ENCODE measurements at places on chromosomes 3 and 15.

DNA sequence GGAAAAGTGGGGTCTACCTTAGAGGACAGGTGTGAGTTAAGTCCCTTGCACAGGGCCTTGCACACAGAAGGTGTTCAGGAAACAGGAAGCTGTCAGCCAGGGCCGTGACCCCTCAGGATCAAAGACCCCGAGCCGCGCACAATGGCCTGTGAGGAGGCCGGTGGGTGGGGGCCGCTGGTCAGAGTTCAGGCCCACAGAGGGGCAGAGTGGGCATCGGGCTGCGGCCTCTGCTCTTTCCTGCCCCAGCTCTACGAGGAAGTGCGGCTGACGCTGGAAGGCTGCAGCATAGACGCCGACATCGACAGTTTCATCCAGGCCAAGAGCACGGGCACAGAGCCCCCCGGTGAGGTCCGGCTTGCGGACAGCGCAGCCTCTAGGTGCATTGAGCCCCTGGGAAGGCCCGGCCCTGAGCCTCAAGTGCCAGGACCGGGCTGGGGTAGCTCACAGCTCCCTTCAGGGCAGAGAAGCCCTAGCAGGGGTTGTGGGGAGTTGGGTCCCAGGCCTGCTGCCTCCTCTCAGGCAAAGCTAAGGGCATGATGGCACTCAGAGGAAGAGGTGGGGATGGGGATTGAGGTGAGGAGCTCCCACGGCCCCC lies 37.2 kb downstream of the PSTPIP1 start:
- DNase-seq = no peak

DNA sequence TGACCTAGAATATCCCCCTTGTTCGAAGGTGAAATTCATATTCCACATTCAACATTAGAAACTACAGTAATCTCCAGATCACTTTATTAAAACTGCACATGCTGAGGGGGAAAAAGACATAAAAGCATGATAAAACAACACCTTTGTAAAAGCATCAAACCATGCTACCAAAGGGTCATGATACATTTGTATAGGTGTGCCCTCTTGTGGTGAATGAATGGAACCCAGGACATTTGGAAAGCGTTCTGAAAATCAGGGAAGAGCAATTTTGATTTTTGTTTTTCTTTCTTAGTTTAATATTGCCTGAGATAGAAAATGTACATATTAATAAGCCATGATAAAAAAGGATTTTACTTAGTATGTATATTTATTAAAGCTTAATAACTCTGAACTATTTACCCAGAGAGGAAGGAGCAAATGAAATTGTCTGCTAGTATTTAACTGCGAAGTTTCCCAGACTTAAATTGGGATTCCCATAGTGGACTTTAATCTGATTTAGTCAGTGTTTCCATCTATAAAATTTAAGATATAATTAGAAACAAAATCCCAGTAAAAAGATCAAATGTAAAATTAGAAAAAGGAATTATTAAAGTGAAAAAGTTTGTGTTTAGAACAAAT lies 105.8 kb upstream of the ARL6 start:
- no peak for DNase-seq

DNA sequence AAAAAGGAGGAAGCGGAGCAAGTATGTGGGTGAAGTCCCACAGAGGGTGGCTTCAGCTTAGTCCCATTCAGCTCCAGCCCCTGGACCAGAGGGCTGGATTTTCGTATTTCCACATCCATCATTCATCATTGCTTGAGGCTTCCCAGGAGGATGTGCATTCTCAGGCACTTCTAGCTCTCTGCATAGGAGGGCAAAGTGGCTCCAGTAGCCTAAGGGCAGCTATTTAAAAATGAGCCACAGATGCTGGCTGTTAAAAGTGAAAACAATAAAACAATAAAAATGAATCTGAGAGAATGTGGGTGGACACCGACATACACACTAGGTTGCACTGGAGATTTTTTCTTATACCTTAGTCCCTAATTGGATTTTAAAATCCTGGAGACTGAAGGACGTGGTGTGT lies 629.2 kb upstream of the ZNF385D start:
- DNase-seq = no peak

GRCh38 chr3:32009101-32009500 lies 27.6 kb downstream of the ZNF860 start:
- no peak for DNase-seq

DNA sequence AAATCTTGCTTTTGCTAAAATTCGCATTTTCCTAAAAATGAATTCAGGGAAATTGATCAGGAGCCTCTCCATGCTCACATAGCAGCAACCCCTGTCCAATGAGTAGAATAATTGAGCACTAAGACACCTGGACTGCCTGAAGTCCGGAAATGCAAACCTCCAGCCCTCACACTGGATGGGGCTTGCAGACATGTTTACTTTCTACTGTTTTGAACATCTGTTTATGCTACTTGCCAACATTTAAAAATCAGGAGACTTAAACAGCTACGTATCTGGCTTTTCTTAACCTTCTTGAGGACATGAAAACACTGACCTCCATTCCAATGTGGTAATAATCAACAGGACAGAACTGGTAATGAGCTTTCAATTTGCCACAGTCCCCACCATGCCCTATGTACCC lies 184.4 kb downstream of the SHOX2 start:
- DNase-seq = no peak

GRCh38 chr3:172449466-172450149 lies 1.4 kb upstream of the GHSR start:
- DNase-seq = no peak

- DNase-seq = no peak
These were observed 169.3 kb upstream of the STAC start for GRCh38 chr3:36210840-36211651.

GRCh38 chr3:149588909-149589308 lies 68.9 kb downstream of the WWTR1 start:
- no peak for DNase-seq

- no peak for DNase-seq
These were observed 5.4 kb downstream of the PGPEP1L start for GRCh38 chr15:99002226-99002625.

DNA sequence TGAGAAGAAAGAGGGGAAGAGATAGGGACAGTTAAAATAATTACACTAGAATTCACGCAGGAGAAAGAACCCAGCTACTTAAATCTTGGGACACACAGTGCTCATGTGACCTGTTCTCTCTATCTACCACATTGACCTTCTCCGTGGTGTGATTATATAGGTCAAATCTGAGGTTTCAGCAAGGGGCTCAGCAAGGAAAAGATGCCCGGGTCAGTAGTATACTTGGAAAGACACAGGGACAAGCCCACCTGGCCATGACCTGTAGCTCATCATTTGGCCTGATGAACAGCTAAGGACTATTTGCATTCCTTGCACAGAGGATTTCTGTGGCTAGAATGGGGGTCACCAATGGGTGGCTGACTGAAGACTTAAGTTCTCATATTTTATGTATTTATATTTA lies 71.9 kb downstream of the SSR3 start:
- no peak for DNase-seq

- no peak for DNase-seq
These were observed 52.4 kb downstream of the IL1RAP start for GRCh38 chr3:190566043-190566933.

DNA sequence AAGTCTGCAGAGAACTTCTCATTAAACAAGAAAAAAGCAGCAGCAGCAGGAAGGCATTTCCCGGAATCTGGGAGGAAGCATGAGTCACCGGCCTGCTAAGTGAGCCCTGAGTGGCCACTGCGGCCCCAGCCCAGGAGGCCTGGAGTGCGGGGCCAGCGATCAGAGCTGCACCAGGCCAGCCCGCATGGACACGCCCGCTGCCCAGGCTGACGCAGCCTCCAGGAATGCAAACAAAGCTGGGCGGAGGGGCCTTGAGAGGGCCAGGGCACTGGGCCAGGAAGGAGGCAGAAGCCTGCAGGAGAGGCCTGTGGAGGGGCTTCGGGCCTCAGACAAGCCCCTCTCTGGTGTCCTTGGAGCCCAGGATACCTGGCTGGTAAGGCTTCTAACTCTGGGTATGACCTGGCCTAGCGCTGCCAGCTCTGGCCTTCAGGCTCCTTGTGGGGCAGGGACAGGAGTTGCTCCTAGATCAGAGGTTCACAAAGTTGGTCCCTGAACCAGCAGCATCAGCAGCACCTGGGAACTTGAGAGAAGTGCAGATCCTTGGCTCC lies 101.2 kb downstream of the SMAD6 start:
- DNase-seq = no peak

- no peak for DNase-seq
These were observed 33.3 kb downstream of the AMOTL2 start for GRCh38 chr3:134340982-134341365.

DNA sequence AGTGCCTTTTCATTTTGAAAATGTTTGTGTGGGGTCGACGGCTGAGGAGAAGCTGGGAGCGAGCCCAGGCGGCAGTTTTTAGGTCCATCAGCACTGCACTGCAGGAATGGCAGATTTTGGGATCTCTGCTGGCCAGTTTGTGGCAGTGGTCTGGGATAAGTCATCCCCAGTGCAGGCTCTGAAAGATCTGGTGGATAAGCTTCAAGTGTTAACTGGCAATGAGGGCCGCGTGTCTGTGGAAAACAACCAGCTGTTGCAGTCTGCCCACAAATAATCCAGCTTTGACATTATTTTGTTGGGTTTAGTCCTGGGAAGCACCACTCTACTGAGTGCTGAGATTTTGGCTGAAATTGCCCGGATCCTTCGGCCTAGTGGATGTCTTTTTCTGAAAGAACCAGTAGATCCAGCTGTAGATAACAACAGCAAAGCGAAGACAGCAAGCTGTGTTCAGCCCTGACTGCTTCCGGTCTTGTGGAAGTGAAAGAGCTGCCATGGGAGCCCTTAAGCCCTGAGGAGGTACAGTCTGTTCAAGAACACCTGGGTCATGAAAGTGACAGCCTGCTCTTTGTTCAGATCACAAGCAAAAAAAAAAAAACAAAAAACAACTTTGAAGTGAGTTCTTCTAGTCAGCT lies 13.1 kb upstream of the ANP32A start:
- no peak for DNase-seq

DNA sequence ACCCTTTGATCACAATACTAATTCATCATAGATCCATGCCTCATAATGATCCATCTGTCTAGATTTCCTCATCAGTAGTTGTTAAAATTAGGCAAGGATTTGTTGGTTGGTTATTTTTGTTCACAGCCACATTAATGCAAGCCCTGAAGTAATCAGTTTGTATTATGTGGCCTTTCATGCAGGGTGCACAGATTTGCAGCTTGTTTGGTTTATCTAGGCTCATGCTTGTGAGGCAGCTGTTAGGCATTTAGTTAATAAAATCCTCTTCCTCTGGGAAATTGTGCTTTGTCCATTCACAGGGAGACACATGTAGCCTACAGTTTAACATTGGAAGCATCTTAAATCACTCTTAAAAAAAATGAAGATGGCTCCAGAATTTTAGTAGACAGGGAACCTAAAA lies 162.8 kb upstream of the ZNF385D start:
- no peak for DNase-seq

- DNase-seq = no peak
These were observed 302.1 kb downstream of the NSUN3 start for GRCh38 chr3:94365006-94365405.

DNA sequence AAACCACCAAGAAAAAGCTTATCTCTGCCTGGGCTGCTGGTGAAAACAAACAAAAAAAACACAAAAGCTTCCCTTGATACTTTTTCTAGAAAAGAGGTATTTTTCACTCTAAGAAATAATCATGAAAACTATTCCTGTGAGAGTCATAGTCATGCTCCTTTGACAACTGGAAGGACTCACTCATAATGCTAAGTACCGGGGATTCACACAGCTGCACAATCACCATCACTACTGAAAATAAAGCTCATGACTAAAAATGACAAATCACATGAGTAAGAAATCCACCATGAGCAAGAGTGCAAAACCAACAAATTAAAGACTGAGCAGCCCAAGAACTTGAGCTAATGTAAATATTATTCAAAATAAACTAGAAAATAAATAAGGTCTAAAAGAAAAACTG lies 10.6 kb upstream of the POU1F1 start:
- DNase-seq = no peak

DNA sequence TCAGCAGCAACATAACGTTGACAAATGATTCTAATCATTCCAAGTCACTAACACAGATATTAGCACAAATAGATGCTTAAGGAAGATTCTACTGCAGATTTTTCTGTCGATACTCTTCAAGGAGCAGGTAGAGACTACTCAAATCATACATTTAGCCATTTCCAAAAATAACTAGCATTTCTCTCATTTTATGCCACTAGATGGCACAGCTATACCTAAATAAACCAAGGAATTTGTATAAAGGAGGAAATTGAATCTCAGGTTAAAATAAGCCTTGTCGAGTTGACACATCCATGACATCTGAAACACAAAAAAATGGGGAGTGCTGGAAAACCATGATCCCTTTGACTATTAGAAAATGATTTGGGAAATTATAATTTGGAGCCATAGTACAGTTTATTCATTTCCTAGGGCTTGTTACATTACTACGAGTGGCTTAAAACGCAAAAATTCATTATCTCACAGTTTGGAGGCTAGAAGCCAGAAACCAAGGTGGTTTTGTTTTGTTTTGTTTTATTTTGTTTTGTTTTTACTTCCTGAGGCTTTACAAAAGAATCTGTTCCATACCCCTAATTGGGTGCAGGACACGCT lies 59.5 kb upstream of the STRIT1 start:
- no peak for DNase-seq
